ENCODE measurements at places on chromosomes 3 and 15.

GRCh38 chr15:32837935-32838334 is 120.1 kb downstream of the GREM1 start:
- no peak for DNase-seq

DNA sequence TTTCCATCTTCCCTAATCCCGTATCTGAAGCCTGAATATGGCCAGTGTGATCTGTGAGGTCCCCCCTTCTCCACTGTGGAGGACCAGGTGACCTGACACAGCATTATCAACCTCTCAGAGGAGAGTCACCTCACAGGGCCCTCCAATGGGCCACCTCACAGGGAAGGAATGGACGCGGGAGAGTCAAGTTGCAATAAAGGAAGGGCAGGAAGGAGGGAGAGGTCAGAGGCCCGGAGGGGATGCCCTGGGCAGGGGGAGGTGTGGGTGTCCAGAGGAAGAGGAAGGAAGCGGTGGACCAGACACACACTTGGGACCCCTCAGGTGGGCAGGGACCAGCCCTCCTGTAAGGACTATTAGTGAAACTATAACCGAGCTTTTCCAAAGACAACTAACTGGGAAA is 14.6 kb upstream of the LRRC15 start:
- no peak for DNase-seq

DNA sequence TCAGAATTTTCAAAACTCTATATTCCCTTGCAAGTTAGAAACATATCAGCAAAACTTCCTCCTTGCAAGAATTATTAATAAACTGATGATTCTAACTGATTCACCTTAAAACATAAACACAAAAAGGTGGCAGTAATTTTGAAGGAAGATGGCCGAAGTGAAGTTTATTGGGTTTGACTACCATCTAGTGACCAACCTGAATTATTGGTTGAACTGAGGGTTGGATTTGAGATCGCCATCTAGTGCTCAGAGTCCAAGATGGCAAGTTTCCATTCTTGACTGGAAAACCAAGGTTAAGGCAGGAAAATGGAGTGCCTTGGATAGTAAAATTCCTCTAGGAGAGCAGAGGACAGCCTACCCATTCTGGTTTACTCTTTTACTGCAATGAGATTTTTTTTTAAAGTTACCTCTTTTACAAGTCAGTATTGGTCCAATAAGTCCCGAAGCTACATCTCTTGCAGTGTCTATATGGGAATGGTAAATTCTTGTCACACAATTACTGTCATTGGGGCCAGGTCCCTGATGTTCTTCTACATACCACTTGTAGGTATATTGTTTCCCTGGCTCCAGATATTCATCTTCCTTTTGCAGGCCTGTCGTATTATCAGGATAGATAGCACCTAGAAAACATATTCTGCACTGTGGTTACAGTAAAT is 51.6 kb upstream of the CP start:
- peak; percentile 31 for DNase-seq

DNA sequence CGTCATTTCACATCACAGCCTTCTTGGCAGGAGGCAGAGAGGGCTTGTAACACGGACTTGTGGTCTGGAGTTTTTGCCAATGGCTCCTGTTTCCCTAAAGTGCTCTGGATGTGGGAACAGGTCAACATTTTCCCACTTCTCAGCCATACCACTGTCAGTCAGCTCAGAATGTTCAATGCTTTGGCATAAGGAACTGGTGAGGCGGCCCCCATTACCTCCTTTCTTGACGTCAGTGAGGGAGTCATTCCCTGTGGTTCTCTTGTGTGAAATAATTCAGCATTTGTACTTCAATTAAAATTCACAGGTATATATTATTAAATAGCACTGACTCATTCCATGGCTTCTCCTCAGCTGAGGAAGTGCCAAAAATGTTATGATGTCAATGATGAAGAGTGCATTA is 167.1 kb downstream of the P3H2 start:
- DNase-seq, result no peak

GRCh38 chr3:110711851-110712516 is 359.6 kb upstream of the NECTIN3 start:
- DNase-seq, result no peak

DNA sequence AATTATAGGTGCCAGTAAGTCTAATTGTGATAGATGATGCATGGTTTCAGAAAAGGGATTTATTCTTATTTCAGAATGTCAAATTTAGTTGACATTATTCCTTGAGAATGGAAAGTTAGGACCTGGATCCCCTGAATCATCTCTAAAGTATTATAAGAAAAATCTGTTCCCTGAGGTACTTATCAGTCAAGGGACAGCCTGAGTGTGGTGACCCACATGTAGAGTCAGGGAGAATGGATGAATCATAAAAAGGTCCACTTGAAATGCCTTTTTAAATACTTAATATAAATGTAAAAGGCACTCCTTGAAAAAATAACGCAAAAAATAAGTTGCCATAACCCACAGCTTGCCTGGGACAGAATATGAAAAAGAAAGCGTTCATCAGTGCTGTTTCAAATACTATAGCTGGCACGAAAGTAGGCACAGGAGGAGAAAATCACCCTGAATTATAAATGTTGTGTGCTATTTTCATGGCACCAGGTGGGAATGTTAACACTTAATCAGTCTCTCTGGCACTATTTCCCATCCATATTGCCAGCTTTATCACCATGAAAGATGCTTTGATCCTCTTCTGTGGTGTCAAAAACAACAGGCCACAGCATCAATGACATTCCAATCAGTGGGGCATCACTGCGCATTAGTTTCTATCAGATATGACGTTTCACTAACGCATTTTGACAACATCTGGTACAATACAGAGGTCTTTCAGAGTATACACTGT is 208.5 kb downstream of the EPHA3 start:
- no peak for DNase-seq

- DNase-seq, result no peak
These were observed 25.2 kb downstream of the CGNL1 start for GRCh38 chr15:57401546-57401945.

GRCh38 chr3:194029846-194030245 is 106.1 kb upstream of the HES1 start:
- DNase-seq, result no peak
